Epithelial cell of proximal tubule (primary cell): ENCODE measurements at places on chromosomes 16 and 17. TPM values are rescaled to one million over a fixed set of nuclear protein-coding genes. Genes with fewer than 3 reads are reported as not detected.

C1QL1 gene
- 0.22 TPM in 1 of 2 replicates, not detected in the other for total RNA-seq

CCL17 gene
- total RNA-seq: not detected in 2 replicates

CD300E gene
- not detected in 2 replicates for total RNA-seq

PEMT gene
- total RNA-seq: 48.3 and 135 TPM in 2 replicates

SAT2 gene
- total RNA-seq: 32.6 and 43.4 TPM in 2 replicates

GAA gene
- total RNA-seq: 8.9 and 21.8 TPM in 2 replicates

CACNB1 gene
- total RNA-seq: 2.4 and 5.9 TPM in 2 replicates

SRL gene
- not detected in 2 replicates for total RNA-seq

KRT28 gene
- not detected in 2 replicates for total RNA-seq

CDC42EP4 gene
- 46.8 and 115 TPM in 2 replicates for total RNA-seq

CLEC18B gene
- 0.43 and 18.7 TPM in 2 replicates for total RNA-seq

PYCARD gene
- total RNA-seq: 22.0 and 43.5 TPM in 2 replicates

TBC1D3G gene
- not detected in 2 replicates for total RNA-seq

CA4 gene
- not detected in 2 replicates for total RNA-seq

SPNS3 gene
- total RNA-seq: 0.75 and 3.0 TPM in 2 replicates
